ENCODE measurements at places on chromosomes 3 and 15. TPM values are rescaled to one million over a fixed set of nuclear protein-coding genes. Genes with fewer than 3 reads are reported as not detected.

GRCh38 chr3:153284282-153284938 is 122.4 kb downstream of the RAP2B start:
- DNase-seq = peak; percentile 75

DNA sequence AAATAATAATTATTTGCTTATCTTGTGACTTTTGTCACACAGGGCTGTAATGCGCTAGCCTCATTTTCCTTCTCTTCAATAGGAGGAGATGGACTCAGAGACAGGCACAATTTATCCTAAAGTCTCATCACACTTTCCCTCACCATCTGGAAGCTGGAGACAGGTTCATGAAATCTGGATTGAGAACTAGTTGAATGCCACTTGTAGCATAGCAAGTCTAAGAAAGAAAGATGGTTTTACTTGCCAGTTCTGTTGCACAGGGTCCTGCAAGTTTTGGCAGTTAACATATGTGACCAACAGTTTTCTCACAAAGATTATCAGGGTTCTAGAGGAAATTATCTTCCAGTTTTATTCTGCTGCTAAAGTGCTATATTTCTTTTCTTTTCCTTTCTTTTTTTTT is 9.0 kb upstream of the ZSCAN2 start:
- DNase-seq = no peak

DNA sequence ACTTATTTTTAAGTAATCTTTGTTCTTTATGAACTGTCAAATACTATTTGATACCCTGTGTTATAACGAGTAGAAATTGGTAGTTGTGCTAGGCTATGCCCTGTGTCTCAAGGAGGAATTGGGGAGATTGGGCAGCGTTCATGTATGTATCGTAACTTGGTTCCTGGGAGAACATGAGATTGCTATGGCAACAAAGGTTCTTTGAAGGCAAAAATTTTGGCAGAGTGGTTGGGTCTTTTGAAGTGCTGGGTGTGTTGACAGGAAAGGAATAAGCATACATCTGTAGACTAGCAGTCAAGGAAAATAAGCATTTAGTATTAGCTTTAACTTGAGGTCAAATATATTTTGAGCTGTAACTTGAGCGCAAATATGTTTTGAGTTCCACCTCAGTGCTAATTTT is 45.3 kb downstream of the TCF12 start:
- DNase-seq = no peak

DNA sequence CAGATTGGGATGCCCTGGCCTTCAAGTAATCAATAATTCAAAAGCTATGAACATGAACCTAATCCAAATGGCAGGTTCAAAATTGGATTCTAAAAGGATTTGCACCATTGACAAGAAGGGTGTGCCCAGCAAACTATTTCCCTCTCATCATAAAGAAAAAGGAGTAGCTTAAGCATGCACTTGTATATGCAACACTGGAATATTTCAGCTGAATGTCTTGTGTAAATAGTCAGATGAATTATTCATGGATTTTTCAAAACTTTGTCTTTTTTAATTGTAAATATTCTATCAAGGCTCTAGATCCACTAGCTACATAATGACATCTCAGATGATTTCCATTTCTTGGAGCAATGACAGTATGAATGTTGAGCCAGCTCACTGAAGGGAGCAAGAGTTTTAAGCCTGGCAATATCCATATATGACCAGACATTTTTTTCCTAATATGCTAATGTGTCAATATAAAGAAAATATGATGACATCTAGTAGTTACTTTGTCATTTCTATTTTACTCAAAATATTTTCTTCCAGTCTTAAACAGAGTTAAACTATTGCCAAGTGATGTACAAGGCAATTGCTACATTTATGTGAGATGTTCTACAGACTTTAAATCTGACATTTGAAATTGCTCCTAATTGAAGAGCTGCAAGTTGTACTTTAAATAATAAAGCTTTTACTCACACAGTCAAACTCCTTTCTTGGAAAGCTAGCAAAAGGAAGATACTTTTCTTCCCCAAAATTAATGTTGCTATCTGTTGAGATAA is 230.5 kb upstream of the AGTR1 start:
- DNase-seq = no peak

Gene FEZF2
- total RNA-seq = not detected

GRCh38 chr3:58167431-58168351 is 43.1 kb downstream of the DNASE1L3 start:
- peak; percentile 76 for DNase-seq
